Stimulated activated CD4-positive, alpha-beta T cell treated with anti-CD3 and anti-CD28 coated beads, Interleukin-1b, Interleukin-23, amount 100 ng/mL, for 24 hours (primary cell): ENCODE measurements at places on chromosomes 1 and 21.

- DNase-seq, result no peak
These were observed 859 bp upstream of the ZBTB18 start for GRCh38 chr1:244050014-244050834.

DNA sequence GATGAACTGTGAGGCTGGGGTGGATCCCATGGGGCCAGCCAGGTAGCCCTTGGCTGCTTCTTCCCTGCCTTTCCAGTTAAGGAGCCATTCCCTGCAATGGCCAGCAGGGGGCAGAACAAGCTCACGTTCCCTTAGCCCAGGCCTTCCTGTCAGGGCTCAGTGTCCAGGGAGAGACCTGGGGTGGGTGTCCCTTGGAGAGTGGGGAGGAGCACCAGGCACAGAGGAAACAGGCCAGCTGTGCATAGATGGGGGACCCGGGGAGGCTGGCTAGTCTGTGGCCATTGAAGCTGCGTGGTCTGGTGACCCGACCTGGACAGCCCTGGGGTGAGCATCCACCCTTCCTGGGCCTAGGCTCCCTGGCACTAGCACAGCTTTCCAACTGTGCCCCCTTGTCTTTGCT, 13.2 kb upstream of the EPS8L3 start:
- DNase-seq, result peak; percentile 59

GRCh38 chr1:166974647-166975345, 544 bp downstream of the ILDR2 start:
- peak; percentile 42 for DNase-seq

DNA sequence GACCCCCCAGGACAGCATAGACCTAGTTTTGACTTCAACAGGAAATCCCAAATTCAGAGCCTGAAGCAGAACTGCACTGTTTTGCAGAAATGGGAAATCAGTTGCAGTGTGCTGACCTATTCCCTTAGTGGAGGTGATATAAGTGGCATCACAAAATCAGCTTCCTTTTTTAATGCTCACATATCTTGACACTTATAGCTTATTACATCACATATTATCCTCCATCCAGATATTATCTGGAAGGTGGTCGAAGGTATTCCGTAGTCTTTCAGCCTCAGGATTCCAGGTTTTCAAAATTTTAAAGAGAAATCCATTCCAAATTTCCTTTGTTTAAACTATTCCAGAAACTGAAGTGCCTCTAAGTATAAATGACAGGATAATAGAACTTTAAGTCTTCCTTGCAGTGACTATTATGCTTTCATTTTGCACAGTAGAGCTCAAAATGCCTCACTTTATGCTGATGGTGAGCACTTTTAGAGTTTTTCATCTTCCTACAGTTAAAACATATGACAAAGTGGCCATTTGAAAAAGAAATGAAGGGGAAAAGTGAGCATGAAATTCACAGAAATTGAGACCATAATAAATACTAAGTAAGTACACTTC, 106.4 kb upstream of the DPYD start:
- no peak for DNase-seq

- no peak for DNase-seq
These were observed 10.2 kb downstream of the NES start for GRCh38 chr1:156666862-156667609.

GRCh38 chr1:54241364-54241763, 41.4 kb downstream of the MRPL37 start:
- no peak for DNase-seq

DNA sequence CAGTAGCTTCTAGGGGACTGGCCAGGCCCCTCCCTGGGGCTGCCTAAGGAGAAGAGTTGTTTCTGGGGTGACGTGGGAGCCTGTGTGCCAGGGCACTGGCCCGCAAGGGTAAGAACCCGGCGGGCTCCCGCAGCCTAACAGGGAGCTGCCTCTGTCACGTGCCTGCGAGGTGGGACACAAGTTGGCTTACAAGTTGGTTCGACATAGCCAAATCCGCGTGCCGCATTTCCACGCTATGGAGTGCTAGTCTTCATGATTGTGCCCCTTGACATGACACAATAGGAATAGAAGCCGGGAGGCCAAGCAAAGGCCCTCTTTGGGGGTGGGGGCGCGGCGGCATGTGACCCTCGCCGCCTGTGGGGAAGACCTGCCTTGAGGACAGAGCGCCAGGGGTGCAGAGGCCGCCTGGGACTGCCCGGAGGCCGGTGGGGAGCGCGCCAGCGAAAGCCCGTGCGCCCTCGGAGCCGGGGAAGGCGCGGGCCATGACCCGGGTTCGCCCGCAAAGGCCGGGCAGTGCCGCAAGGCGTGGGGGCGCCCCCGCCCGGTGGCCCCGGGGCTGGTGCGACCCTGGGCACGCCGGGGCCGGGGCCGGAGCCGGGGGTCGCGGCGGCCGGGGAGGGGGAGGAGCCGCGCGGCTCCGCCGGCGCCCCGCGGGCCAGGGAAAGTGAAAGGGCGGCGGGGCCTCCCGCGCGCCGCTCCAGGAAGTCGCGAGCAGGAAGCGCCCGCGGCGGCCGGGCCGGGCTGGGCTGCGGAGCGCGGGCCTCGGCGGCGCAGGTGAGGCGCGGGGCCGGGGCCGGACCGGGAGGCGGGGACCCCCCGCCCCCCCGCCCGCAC, at the start of gene SLC37A1:
Gene SLC37A1, plus strand, starts transcription at position 702 of the 834 bp plus-strand sequence. CDS start 4,603 bp downstream, outside the sequence.
- peak; percentile 29 for DNase-seq

DNA sequence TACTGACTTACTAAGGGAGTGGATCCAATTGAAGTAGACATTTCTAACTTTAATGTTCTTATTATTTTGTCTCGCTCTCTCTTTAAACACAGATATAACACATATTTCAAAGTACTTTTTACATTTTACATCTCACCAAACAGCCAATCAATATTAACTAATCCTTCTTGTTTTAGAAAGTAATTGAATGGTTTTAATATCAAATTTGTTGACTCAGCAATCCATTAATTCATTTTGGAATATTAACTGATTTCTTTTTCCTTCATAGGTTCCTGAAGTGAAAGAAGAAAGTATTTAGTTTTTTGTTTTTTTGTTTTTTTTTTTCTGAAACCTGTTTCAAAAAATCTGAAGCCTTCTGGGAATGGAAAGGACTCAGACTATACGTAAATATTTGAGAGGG, 62.3 kb upstream of the DPYD start:
- no peak for DNase-seq

DNA sequence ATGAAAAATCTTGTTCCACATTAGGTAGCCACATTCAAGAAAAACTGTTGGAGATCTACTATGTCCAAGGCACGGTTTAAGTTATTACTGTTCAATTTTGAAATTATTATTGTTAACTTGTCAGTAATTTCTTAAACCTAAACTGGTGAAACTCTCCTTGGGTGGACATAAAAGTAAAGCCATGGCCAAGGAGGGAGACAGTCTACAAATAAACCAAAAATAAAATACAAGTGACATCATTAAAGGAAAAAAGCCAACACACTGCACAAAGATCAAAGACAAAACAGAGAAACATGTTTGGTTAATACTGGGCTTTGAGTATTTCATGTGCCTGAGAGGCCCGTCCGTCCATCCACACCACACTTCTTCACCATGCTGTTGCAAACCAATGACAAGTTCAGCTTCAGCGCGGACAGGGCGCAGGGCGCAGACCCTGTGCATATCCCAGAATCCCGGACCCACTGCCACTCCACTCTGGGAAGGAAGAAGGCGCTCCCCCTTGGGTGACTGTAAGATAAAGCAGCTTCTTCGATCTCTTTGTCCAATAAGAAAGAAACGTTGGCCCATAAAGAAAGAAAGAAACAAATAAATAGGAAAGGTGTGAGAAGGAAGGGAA, 918 bp upstream of the RASAL2 start:
- no peak for DNase-seq

DNA sequence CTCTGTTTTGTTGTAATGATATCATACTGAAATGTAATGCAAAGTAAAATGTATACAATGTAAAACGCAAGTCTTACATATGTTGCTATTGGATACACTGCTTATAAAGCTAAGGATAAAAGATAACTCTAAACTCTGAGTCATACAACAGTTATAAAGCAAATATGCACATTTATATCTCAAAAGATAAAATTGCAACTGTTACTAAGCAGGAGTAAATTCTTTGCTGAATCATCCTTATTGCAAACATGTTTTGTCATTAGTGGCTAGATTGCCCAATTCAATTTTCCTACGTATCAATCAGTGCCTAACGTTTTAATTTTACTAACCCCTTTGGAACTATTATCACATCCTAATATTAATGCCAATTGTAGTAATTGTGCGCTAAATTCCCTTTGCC, 762.9 kb downstream of the LTN1 start:
- DNase-seq, result no peak

DNA sequence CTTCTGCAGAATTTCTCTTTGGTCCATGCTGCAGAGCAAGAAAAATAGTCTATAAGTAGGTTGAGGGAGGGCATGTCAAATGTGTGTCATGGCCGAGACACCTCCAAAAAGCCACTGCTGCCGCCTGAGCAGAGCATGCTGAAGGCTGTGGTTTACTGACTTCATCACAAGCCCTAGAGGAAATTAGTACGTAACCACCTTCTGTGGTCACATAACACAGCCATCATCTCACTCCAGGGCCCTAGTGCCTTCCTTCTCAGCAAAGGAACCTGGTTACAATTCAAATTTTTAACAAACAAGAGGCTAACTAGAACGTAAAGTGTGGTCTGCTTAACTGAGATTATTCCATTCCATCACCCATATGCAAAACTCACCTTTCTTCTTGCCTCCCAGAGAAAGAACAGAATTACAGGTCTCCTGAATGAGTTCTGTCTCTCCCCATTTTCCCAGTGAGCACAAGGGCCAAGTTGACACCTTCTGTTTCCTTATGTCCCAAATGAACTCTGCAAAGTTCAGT, at the start of gene PTPN22:
Gene PTPN22, minus strand, starts transcription at position 116 of the 517 bp plus-strand sequence.
- DNase-seq, result peak; percentile 58

DNA sequence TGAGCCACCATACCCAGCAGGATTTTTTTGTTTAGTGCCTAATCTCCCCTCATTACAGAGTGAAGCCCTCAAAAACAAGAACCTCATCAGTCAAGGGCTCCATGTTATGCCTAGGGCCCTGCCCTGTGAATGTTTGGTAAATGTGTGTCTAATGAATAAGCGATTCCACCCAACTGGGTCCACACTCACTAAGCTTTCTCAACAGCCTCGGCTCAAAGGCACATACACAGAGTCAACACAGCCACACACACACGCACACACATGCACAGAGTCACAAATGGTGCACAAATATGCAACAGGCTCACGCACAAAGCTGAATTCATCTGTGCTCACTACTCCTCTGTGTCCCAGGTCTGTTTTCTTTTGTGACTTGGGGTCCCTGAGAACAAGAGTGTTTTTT, 11.7 kb upstream of the SYNC start:
- DNase-seq, result no peak

- no peak for DNase-seq
These were observed 602.9 kb upstream of the CAMK1G start for GRCh38 chr1:208980605-208981004.

DNA sequence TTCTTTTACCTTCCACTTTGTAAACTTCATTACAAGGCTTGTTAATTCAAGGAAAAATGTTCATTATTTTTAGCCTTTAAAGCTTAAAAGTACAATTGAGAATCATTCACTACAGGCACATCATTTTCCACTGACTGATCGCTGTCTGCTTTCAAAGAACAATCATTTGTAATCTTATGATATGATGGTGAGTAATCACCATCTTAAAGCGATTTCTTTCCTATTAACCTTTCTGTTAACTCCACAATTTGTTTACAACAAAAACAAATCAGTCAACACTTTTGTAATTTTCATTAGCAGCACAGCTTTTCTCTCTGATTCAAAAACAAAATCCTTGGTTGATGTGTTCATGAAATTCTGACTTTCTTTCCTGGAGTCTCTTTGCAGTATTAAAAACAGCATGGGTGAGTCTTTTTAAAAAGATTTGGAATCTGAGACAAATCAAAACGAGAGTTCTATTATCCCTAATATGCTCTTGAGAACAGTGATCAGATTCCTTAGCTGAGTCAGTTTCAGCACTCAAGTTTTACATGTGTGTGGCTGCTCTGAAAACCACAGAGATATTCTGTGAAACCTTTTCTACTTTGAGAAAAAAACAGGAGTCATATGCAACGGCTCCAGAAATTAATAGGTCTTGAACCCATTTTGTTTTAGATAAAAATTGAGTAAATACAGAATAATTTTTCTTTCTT, 145.8 kb upstream of the TMPRSS15 start:
- DNase-seq, result no peak

GRCh38 chr21:14452031-14452726, 69.2 kb upstream of the HSPA13 start:
- peak; percentile 8 for DNase-seq

- DNase-seq, result no peak
These were observed 25.7 kb downstream of the CRYAA start for GRCh38 chr21:43194303-43195120.

DNA sequence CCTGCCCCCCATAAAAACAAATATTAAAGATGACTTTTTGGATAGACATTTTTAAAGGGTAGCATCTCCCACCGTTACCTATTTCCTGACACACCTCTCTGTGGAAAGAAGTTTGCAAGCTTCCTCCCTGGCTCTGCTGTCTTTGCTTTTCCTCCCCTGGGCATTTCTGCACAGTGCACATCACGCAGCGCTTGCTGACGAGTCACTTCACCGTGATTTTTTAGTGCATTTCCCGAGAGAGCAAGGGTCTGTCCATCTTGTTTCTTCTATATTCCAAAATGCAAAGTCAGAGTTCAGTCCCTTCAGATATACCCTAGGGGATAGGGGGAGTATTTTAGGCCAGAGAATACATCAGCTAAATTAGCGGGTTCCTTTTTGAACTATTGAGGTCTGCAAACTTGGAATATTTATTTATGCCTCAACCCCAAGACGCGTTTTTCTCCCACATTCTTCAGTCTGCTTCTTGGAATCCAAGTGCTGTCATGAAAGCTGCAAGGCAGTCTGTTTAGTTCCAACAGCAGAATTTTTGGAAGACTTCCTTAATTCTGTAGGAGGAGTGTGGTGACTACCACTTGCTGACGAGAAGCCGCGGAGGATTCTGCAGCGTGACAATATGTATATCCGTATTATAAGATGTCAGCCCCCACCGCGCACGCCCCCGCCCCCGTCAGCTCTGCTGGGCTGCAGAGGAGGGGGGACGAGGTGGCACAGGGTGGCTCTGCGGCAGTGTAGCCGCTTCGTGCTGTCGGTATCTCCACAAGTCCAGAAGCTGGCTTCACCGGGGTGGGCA, 22.4 kb downstream of the SMYD2 start:
- no peak for DNase-seq

DNA sequence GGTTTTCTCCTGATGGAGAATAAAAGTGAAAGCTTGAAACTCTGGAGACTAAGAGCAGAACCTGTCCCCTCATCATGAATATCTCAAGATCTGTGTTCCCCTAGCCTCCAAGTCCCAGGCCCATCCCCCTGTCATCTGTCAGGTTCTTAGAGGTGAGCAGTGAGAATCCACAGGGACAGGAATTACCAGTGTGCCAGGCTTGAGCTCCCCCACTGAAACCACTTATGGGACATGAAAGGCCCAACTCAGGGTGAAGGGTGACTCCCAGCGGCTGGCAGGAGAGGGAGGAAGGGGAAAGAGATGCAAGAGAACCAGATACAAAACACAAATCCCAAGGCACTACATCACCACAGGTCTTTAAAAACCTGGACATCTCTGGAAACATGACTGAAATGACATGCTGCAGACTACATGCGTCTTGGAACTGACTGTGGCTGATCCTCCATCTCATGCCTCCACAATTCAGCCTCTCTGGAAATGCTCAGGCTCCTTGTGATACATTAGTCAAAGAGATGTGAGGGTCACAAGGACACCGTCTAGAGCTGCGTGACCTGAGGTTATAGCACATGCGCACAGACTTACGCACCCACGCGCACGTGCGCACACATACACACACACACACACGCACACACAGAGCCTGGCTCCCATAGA, 6.8 kb upstream of the LY9 start:
- DNase-seq, result no peak
